Stomach (tissue), 19 donors: ENCODE measurements at places on chromosomes 4 and X. TPM values are rescaled to one million over a fixed set of nuclear protein-coding genes. Genes with fewer than 3 reads are reported as not detected.
A peak's percentile ranks its signal among the peaks of the same experiment; 100 is the strongest.

- DNase-seq, result no peak
Observed at GRCh38 chrX:30530606-30531005, 47.0 kb downstream of the TASL start.

GRCh38 chr4:119962631-119963030 is 104.0 kb downstream of the MAD2L1 start:
- DNase-seq, result no peak

GRCh38 chr4:15778289-15779241 is at the start of gene CD38:
CD38 (plus strand) TSS chr4:15778328; CDS start chr4:15778415, 87 bp downstream.
- DNase-seq, result peak; percentile 62

The HSFX2 gene
- 0.31 TPM for polyA plus RNA-seq

DNA sequence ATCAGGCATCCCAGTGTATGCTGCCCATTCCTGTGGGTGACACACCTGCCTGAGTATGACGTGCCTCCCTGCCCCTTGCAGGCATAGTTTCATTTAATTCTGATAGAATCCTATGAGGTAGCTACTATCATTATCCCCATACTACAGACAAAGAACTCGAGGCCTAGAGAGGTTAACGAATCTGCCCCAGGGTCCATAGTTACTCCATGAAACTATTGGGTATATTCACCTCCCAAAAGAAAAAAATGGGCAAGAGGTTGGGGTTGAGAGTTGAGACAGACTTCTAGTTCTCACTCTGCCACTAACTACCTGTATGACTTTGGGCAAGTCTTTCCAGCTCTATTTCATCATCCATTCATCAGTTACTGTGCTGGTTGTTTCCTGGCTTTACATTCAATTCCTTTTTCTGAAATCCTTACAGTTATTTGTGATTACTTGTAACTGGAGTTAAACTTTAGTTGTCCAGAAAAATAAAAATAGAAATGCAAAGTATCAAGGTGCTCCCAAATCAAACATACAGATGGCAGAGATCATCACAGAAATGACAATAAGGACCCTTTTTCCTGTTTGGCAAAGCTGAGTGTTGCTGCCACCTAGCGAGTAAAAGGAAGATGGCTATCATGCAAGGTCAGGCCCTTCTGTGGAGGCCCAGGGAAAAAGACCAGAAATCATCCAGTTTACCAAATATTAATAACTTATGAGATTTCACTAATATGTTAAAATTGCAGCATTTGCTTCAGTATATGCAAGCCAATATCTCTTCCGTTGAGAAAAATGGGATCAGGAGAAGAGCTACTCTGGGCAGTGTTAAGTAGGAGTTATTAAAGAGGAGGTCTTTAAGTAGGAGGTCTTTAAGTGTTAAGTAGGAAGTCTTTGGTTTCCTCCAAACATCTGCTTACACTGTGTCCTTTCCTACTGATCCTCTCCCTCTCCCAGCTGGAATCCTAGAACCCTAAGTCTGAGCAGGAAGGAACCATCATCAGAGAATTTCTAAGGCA is 17.1 kb upstream of the MAP7D3 start:
- DNase-seq, result peak; percentile 74

DNA sequence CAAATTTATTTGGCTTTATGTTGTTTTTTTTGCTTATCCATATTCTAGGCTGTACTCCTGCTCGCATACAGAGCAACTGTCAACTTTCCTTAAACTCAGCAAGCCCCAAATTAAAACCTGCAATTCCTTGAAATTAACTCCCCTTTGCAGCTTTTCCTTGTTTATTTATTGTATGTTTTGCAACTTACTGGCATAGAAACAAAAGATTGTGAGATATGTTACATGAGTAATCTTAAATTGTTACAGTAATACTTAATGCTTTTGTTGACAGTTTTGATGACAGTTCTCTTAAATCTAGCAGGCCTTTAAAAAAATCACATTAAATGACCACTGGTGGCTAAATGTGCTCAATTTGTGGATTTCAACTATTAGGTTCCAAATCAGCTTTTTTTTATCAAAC is 4.5 kb downstream of the DDX3X start:
- no peak for DNase-seq

The DMD gene
- polyA plus RNA-seq, result 10.0 TPM

GRCh38 chr4:177964061-177964460 is 521.8 kb upstream of the AGA start:
- no peak for DNase-seq

The MCF2 gene
- 0.08 TPM for polyA plus RNA-seq

GRCh38 chr4:8832113-8832915 is 39.3 kb downstream of the HMX1 start:
- peak; percentile 20 for DNase-seq

- peak; percentile 62 for DNase-seq
Observed at GRCh38 chr4:25535278-25535677, 120.4 kb upstream of the SLC34A2 start.

DNA sequence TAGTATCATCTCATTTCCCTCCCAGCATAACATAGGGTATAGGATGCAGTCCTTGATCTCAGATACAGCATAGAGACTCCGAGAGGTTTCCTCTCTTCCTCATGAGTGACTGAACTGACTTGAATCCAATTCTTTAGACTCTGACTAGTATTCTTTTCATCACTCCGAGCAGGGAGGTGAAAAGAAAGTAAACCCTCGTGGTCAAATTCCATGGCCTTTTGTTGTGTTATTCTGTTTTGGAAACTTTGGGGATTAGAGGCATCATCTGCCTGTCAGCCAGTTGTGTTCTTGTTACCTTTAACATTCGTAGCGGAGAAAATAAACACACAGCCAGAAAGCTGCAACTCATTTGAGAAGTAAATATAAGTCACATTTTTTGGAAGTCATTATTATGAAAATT is 206.6 kb downstream of the ARHGAP10 start:
- DNase-seq, result no peak

- peak; percentile 30 for DNase-seq
Observed at GRCh38 chr4:10866666-10867065, 182.1 kb upstream of the CLNK start.
